8988T (cell line): ENCODE measurements at places on chromosomes 5 and 9.

GRCh38 chr9:123960965-123961364 lies 31.0 kb upstream of the DENND1A start:
- no peak for DNase-seq

- DNase-seq = no peak
Measured at GRCh38 chr5:145161391-145161790, 673.8 kb downstream of the PRELID2 start.

- DNase-seq = no peak
Measured at GRCh38 chr9:90060256-90060655, 455.4 kb downstream of the GADD45G start.

- DNase-seq = peak; percentile 100
Measured at GRCh38 chr5:321230-321725, at the start of gene AHRR. Gene AHRR (plus strand): TSS chr5:321714. CDS start chr5:343903, 22,189 bp downstream.

GRCh38 chr9:117682955-117683710 lies 21.1 kb upstream of the TLR4 start:
- no peak for DNase-seq

- no peak for DNase-seq
Measured at GRCh38 chr9:70954596-70955143, 166.8 kb downstream of the TRPM3 start.

- no peak for DNase-seq
Measured at GRCh38 chr9:17905781-17906175, 326.9 kb downstream of the SH3GL2 start.

- peak; percentile 47 for DNase-seq
Measured at GRCh38 chr5:180599981-180600553, 8.8 kb upstream of the SCGB3A1 start.

- no peak for DNase-seq
Measured at GRCh38 chr9:126325821-126326220, 808 bp upstream of the MVB12B start.

DNA sequence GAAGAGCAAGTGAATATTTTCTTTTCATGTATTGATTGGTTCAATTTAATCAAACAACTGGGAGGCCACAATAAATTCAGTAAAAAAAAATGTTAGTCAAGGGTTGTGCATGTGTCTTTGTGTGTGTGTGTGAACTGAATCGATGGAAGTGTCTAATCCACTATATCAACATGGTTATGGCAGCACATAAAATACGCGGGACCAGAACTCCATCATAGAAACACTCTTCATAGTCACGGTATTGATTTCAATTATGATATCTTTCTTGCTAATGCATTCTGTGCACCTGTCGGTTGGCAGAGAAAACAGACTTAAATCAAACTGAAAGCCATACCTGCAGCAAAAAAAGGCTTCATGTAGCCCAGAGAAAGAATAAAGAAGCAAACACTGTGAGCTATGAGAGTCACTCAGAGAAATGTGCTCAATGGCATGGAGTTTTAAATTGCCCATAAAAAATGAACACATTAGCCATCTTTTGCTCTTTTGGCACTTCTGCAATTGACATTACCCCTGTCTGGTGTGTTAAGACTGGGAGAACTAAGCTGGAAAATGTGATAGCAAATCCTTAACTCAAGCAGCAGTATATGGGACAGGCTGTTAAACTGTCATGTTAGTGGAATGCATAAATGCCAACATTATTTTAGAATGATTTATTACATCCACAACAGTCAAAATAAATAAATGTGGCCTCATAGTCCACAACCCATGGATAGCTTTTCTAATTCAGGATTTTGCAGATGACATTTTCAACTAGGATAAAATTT lies 642.4 kb upstream of the C9orf72 start:
- DNase-seq = no peak

DNA sequence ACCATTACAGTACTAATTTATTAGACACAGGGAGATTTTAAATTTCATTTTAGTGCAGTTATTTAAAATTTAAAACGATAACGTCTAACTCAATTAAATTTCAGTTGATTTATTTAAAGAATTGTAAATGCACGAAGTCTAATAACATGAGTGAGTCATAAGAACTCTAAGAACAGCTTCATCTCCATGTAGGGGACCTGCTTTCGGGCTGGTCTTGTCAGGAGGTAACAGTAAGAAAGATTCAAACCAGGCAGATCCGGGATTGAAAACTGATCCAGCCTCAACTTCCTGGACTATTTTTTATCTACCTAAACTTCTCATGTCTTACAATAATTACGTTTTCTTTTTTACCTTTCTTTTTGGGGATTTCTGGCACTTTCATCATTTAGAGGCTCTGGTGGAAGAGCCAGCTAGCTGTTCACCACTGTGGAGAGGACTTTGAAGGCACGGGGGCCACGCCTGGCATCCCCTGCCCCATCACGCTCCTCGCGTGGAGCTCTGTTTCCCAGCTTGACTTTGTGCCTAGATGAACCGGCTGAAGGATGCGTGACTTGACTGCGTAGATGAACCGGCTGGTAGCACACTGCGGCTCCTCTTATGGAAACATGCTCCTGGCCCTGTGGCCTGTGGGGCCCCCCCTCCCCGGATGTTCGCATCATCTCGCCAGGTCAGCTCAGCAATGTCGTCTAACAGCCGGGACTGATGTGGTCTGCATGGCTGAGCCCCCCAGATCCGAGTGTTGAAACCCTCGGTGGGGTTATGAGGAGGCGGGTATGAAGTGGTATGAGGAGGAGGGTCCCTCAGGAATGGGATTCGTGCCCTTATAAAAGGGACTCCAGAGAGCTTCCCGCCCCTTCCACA lies 26.0 kb downstream of the NDUFS6 start:
- DNase-seq = no peak

DNA sequence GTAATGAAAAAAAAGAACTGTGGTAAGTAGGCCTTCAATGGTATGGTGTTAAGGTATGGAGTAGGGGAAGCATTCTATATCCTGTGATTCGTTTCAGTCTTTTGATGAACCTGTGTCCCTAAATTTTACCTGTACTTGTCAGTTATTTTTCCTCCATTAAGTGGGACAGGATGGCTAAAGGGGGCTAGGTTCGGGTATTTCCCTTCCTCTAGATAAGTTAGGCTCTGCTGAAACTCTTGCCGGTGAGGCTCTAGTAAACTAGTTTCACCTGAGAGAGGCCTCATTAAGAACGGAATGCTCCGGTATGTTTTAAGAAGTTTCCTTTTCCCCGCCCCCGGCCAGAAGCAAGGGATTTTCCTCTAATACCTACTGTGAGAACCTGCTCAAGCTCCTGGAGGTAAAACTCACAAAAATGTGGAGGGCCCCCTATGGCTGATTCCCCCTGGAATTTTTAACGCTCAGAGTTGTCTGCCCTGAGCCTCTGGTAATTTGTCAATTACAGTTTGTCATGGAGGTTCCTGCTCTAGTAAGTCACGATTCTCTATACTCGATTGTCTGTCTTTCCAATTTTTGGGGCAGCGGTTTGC lies 87.7 kb downstream of the MACIR start:
- DNase-seq = no peak
